ENCODE measurements at places on chromosomes 3 and 15.

DNA sequence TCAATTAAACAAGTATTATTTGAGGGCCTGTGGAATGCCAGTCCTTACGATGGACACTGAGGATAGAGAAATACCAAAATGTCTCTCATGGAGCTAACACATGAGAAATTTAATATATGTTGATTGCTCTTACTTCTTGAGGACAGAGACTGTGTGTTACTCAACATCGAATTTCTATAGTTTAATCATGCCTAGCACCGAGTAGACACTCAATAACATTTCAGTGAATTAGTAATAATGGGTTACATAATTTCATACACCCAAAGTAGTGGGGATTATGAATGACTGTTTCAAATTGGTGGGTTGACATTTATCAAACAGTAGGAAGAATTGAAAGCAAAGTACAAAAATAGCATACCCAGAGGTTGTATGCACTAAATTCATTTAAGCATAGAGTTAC lies 11.2 kb downstream of the FMN1 start:
- DNase-seq = no peak

DNA sequence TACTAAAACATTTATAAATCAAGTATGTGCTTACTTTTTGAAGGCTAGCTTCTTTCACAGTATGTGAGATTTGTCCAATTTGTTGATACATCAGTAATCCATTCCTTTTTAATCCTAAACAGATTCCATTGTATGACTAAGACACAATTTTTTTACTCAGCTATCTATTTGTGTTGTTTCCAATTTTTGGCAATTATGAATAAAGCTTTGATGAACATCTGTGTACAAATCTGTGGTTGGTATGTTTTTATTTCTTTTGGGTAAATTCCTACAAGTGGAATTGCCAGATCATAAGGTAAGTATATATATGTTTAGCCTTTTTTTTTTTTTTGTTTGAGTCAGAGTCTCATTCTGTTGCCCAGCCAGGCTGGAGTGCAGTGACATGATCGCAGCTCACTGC lies 56.2 kb upstream of the VEPH1 start:
- DNase-seq = no peak

GRCh38 chr3:38958026-38958720 lies 93.6 kb downstream of the SCN11A start:
- DNase-seq = no peak

- DNase-seq = no peak
Measured at GRCh38 chr3:183013856-183014255, 33.5 kb upstream of the DCUN1D1 start.

DNA sequence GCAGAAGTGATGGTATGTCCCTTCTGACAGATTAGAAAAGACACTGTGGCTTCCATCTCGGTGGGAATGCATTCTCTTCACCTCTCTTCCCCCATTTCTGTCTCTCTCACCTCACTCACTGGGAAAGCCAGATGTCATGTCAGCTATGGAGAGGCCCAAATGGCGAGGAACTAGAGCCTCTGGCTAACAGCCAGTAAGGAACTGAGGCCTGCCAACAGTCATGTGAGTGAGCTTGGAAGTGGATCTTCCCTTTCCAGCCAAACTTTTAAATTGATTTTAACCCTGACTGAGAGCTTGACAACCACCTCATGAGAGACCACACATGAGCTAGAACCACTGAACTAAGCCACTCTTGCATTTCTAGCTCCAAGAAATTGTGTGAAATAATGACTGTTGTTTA lies 35.2 kb upstream of the CDAN1 start:
- DNase-seq = no peak

DNA sequence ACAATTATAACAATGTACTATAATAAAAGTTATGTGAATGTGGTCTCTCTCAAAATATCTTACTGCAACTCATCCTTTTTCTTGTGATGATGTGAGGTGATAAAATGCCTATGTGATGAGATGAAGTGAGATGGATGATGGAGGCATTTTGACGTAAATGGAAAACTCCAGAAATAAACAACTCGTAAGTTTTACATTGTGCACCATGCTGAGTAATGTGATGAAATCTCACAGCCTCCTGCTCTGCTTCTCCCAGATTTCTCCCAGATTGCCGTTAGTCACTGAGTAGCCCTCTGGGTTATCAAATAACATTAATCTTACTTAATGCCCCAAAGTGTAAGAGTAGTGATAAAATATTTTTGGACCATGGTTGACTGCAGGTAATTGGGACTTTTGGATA lies 64.8 kb upstream of the SLCO2A1 start:
- no peak for DNase-seq

- no peak for DNase-seq
Measured at GRCh38 chr3:26256224-26256623, 366.3 kb upstream of the LRRC3B start.

DNA sequence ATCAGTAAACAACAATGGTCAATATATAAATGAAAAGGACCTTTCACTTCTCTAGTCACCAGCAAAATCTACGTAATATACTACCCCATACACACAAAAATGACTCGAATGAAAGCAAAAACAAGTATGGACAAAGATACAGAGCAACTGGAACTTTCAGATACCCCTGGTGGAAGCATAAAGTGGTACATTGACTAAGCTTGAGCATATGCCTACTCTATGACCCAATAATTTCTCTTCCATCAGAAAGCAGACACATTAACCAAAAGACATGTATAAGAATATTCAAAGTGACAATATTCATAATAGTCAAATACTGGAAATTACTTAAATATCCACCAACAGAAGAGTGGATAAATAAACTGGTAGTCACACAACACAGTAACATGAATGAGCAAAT lies 86.0 kb downstream of the EFL1 start:
- DNase-seq = no peak

DNA sequence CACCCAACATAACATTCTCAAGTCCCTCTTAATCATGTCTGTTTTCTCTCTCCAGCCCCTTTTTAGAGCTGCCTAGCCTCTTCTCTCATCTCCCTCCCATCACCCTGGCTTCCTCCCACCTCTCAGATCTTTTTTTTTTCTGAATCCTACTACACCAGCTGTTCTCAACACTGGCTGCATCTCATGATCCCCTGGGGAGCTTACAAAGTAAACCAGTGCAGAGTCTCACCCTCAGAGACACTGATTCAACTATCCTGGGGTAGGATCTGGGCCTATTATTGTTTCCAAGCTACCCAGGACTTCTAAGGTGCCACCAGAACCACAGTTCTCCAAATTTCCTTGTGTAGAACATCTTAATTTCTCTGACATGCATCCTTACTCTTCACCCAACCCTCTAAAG lies 50.3 kb upstream of the ACAN start:
- DNase-seq = no peak
